ENCODE measurements at places on chromosomes 6 and 20.

DNA sequence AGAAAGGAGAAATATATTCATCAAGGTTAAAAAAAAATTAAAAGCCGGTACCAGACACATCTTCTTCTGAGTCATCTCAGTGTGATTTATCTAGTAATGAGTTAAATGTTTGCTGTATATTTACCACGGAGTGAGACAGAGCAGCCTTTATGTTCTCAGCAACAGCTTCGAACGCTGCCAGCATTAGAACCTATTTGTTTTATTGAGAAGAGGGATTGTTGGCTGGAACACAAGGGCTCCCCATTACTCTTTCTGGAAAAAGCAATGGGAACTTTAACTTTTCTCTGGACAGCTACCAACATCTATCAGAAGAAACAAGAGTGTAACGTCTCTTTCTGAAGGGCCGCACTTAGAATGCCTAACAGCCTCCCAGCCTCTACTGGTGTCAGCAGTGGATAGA lies 105.3 kb upstream of the TAB2 start:
- no peak for DNase-seq

DNA sequence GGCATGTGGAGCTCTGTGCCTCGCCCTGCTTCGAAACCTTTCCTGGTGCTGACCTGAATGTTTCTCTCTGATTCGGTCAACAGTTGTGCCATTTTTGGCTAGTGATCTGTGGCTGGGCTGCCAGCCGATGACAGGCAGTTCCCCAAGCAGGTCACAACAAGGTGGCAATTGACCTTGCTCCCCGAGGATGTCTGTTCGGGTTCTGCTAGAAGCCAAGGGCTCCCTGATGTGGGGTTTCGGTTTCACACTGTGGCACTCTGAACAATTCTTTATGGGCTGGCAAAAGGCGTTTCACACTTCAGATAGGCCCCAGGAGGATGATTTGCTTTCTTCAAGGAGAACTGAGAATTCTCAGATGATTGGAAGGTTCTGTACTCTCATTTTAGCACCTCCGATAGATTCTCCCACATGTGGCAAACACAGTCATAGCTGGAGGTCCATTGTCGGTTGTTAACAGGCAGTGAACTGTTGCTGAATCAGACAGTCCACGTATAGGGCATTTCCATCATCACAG lies 135.6 kb downstream of the SLC24A3 start:
- DNase-seq: no peak

- DNase-seq: no peak
Measured at GRCh38 chr6:117481926-117482239, 591 bp upstream of the DCBLD1 start.

GRCh38 chr20:9454791-9455190 lies 59.6 kb upstream of the LAMP5 start:
- peak; percentile 46 for DNase-seq

DNA sequence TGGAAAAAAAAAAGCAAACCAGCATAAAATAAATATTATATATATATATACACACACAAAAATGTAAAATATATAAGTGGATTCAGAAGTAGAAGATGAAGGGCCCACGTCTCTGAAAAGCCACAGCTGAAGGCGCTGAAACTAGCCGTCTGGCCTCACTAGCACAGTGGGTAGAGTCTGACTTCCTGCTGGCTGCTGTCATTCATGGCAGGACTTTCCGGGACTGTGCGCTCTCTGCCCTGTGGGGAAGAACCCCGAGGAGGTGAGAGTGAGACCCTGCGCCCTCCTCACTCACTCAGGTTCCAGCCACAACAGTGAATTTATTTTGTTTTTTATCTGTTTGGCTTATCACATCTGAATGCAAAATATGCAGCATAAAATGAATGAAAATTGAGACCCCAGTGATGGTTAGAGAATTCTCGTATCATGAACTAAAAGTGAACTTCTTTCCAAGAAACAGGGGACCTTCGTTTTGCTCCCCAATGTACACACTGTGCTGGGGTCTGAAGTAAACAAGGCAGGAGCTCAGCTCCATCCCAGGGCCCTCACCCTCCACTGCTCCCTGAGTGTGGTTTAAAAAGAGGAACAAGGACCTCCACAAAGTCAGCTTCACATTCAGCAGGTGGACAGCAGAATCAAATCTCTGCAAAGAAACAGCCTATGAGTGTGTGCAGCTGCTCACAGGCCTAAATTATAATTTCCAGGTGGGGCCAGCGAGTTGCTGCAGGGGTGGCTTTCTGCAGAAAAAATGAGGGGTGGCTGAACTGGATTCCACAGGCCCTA lies 1.3 kb upstream of the RAMACL start:
- DNase-seq: no peak

- DNase-seq: no peak
Measured at GRCh38 chr6:126477678-126478077, 137.8 kb downstream of the CENPW start.

- DNase-seq: no peak
Measured at GRCh38 chr6:40350747-40351217, 236.4 kb downstream of the LRFN2 start.

DNA sequence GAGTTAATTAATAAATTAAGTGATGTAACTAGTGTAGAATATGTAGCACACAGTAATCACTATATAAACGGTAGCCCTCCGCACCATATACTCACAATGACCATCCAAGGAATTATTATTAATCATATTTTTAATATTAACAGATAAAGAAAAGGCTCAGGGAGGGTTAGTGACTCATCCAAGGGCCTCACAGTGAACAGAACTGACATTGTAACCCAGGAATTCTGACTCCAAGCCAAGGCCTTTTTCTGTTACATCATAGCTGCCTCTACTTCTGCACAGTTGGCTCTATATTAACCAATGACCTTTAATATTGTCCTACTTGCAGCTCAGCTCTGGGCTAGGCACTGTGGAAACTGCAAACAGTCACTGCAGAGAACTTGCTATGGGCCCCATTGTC lies 117.5 kb upstream of the SIRPG start:
- peak; percentile 53 for DNase-seq

GRCh38 chr20:57290178-57290484 lies 23.7 kb upstream of the BMP7 start:
- DNase-seq: no peak

- DNase-seq: peak; percentile 9
Measured at GRCh38 chr6:111080698-111081097, 6.6 kb upstream of the SLC16A10 start.

- DNase-seq: peak; percentile 35
Measured at GRCh38 chr20:51767867-51768758, at the start of gene ATP9A. ATP9A (minus strand) TSS chr20:51768390; CDS start chr20:51768369, 21 bp downstream.

DNA sequence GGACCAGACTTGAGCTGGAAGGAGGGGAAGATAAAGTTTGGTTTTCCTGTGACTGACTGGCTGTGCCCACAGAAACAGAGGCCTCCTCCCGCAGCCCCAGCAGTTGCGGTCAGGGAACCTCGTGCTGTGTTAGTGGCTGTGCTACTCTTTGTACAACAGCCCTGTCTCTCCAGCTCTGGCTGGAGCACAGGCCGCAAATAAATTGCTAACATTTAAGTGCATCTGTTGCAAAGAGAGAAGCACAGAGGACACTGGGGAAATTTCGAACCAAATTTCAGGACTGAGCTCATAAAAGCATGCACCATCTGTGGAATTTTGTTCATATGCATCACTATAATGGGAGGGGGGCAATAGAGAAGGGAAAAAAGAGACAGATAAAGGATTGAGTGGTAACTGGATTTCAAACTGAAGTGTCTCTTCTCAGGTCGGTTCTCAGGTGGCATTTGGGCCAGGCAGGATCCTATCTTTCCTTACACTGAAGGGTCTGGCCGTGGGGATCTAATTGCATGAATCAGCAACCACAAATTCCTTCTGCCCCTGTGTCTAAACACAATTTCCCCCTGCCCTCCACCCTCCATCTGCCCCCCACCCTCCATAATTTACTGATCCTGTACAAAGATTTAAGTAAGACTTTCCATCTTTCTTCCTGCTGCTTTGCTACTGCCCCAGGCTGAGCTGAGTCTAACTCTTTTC lies 88.9 kb upstream of the ATXN1 start:
- DNase-seq: no peak

Measured in AG10803 (cell line).